Right atrium auricular region (tissue), 2 donors: ENCODE measurements at places on chromosomes 4 and X. TPM values are rescaled to one million over a fixed set of nuclear protein-coding genes. Genes with fewer than 3 reads are reported as not detected.
A peak's percentile ranks its signal among the peaks of the same experiment; 100 is the strongest.

GRCh38 chrX:13440176-13440575 is 120.3 kb upstream of the ATXN3L start:
- H3K4me3 ChIP-seq: no peak overlapping the region
- H3K36me3 ChIP-seq: no peaks in the 10 kb centered on the region
- no peaks in the 10 kb centered on the region for H3K4me1 ChIP-seq
- no peaks in the 10 kb centered on the region for H3K27me3 ChIP-seq

- H3K27ac ChIP-seq: no peak overlapping the region
- no peak overlapping the region for H3K4me3 ChIP-seq
- no peaks in the 10 kb centered on the region for H3K36me3 ChIP-seq
- H3K4me1 ChIP-seq: no peaks in the 10 kb centered on the region
Measured at GRCh38 chr4:17301266-17301665, 210.6 kb downstream of the QDPR start.

- H3K36me3 ChIP-seq: peaks cover 49% of the 10 kb centered on the region
- peak overlapping the region; percentile 53 for H3K4me3 ChIP-seq
- no peaks in the 10 kb centered on the region for H3K4me1 ChIP-seq
- H3K27ac ChIP-seq: peak overlapping the region; percentile 96
Measured at GRCh38 chrX:48598614-48599013, 1.3 kb downstream of the WDR13 start.

DNA sequence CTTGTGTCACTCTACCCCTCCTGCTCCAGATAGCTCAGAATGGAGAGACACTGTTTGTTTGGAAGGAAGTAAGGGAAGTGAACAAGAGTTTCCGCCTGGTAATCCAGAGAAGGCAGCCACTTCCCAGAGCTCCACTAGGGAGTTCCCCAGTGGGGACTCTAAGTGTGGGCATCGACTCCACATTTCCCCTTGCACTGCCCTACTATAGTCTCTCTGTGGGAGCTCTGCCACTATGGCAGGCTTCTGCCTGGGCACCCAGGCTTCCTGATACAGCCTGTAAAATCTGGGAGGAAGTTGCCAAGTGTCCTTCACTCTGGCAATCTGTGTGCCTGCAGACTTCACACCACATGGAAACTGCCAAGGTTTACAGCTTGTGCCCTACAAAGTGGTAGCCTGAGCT is 245.8 kb upstream of the DMD start:
- no peaks in the 10 kb centered on the region for H3K36me3 ChIP-seq
- no peak for DNase-seq
- no peak overlapping the region for H3K27ac ChIP-seq
- H3K4me1 ChIP-seq: no peaks in the 10 kb centered on the region
- no peak overlapping the region for H3K4me3 ChIP-seq
- H3K27me3 ChIP-seq: no peaks in the 10 kb centered on the region

- no peak for DNase-seq
- no peaks in the 10 kb centered on the region for H3K36me3 ChIP-seq
- no peak overlapping the region for H3K27ac ChIP-seq
- no peak overlapping the region for H3K4me3 ChIP-seq
- H3K4me1 ChIP-seq: peaks cover 17% of the 10 kb centered on the region
Measured at GRCh38 chrX:69000877-69001276, 164.4 kb downstream of the PJA1 start.

GRCh38 chr4:159856451-159856850 is 753.6 kb downstream of the RAPGEF2 start:
- no peaks in the 10 kb centered on the region for H3K36me3 ChIP-seq
- no peaks in the 10 kb centered on the region for H3K27me3 ChIP-seq
- no peaks in the 10 kb centered on the region for H3K4me1 ChIP-seq
- H3K27ac ChIP-seq: no peak overlapping the region
- no peak overlapping the region for H3K4me3 ChIP-seq

- no peak overlapping the region for H3K27ac ChIP-seq
- no peaks in the 10 kb centered on the region for H3K27me3 ChIP-seq
- no peaks in the 10 kb centered on the region for H3K36me3 ChIP-seq
- no peaks in the 10 kb centered on the region for H3K4me1 ChIP-seq
- no peak overlapping the region for H3K4me3 ChIP-seq
Measured at GRCh38 chrX:2859197-2859797, 30.6 kb downstream of the GYG2 start.

DNA sequence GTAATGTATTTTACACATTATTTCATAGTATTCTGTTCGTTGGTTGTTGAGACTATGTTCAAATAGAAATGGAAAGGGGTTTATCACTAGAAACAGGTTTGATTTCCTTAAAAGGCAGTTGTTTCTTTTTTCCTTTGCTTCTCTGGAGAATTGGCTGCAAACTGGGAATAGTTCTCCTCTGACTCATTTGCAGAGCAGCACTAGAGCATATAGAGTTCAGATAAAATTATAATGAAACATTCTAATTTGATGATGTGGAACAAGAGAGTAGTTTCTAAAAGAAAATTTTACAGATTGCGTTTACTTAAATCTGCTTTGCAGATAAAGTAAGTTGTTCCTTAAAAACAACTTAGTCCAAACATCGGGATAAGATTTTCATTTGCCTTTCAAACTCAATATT is 29.7 kb downstream of the SYNPO2 start:
- no peaks in the 10 kb centered on the region for H3K36me3 ChIP-seq
- peak overlapping the region; percentile 77 for H3K27ac ChIP-seq
- H3K4me1 ChIP-seq: peaks cover 56% of the 10 kb centered on the region
- DNase-seq: no peak
- H3K4me3 ChIP-seq: no peak overlapping the region

DNA sequence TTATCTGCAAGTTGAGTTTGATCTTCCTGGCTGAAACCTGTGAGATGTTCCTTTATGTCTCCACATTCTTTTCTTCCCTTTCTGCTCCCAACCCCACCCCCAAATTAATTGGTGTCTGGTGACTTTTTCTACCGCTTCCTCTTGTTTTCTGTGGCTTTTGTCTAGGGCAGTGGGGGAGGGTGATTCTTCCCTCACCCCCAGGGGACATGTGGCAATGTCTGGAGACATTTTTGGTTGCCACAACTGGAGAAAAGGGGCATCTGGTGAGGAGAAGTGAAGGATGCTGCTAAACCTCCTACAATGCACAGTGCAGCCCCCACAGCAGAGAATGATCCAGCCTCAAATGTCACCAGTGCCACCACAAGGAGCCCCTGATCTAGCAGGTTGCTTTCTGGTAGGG is 152.9 kb downstream of the NHS start:
- peaks cover 12% of the 10 kb centered on the region for H3K4me1 ChIP-seq
- no peaks in the 10 kb centered on the region for H3K27me3 ChIP-seq
- no peak overlapping the region for H3K27ac ChIP-seq
- no peak overlapping the region for H3K4me3 ChIP-seq

- no peak overlapping the region for H3K27ac ChIP-seq
- peaks cover 5% of the 10 kb centered on the region for H3K4me1 ChIP-seq
- DNase-seq: no peak
- H3K27me3 ChIP-seq: no peaks in the 10 kb centered on the region
- H3K36me3 ChIP-seq: no peaks in the 10 kb centered on the region
Measured at GRCh38 chr4:145623831-145624230, 4.6 kb downstream of the MMAA start.

DNA sequence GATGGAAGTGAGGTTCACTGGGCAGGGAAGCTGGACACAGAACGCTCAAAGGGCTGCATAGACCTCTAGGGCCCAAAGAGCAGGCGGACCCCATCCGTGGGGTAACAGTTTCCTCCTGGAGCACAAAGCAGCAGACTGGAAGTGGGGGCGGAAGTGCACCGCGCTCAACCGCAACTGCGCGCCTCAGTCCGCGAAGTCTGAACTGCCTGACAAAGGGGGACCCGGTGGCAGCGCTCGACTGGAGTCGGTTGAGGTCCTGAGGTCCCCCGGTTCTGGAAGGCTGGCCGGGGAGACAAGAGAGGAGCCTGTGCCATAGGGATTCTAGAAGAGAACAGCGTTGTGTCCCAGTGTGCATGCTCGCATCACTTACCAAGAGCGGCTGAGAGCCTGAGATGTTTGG is 58.5 kb downstream of the ALPK1 start:
- no peak overlapping the region for H3K4me3 ChIP-seq
- no peak for DNase-seq
- no peak overlapping the region for H3K27ac ChIP-seq
- H3K27me3 ChIP-seq: no peaks in the 10 kb centered on the region

GRCh38 chr4:128416921-128417320 is 129.3 kb upstream of the PGRMC2 start:
- H3K27me3 ChIP-seq: no peaks in the 10 kb centered on the region
- no peak for DNase-seq
- H3K4me1 ChIP-seq: no peaks in the 10 kb centered on the region

DNA sequence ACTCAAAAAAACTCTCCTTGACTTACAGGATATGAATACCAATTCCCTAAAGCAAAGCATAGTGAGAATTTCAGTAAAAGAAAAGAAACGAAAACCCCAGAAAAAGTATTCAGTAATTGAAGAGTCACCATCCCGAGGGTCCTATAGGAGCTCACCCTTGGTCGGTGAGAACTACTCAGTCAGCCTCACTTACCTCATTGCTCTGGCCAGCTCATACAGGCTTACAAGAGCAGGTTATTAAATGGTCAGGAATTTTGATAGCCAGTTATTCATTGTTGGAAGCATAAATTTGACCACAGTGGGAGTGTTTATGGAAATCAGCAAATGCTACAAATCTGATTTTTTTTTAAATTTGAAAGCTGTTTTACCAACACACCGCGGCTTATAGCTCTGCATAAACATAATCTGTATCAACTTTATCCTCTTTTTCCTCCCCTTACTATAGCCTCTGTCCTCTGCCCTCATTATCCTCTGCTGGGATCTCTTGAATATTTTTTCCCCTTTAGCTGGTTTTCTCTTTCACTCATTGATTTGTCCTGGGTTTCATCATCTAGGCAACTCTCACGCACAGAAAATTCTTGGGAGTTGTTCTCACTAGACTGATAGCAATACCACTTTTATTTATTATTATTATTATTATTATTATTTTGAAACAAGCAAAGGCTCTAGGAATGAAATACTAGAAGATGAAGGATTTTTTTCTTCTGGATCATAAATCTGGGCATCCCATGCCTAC is 11.0 kb upstream of the CXCL2 start:
- DNase-seq: no peak
- peak overlapping the region; percentile 76 for H3K27ac ChIP-seq
- H3K27me3 ChIP-seq: no peaks in the 10 kb centered on the region
- no peaks in the 10 kb centered on the region for H3K36me3 ChIP-seq
- H3K4me1 ChIP-seq: no peaks in the 10 kb centered on the region

- no peak overlapping the region for H3K4me3 ChIP-seq
- H3K36me3 ChIP-seq: peaks cover 85% of the 10 kb centered on the region
- DNase-seq: no peak
Measured at GRCh38 chr4:94621491-94622080, 136.2 kb upstream of the BMPR1B start.

DNA sequence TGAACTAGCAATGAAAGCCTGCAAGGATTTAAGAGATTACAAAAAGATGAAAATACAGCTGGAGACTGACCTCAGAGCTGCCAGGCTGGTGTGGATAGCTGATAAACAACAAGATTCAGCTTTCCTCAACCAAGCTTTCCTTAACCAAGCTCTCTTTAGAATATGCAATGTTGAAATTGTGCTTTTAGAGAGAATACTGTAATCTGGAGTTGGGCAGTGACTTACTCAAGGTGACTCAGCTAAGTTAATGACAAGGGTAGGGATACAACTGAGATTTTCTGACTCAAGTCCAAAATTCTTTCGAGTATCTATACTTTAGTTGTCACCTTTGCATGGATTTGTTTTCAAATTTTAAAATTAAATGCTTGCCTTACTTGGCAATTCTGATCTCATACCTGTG is 98.0 kb downstream of the AMMECR1 start:
- no peak for DNase-seq
- no peaks in the 10 kb centered on the region for H3K4me1 ChIP-seq
- no peak overlapping the region for H3K4me3 ChIP-seq

- H3K36me3 ChIP-seq: no peaks in the 10 kb centered on the region
- no peak for DNase-seq
- H3K4me3 ChIP-seq: no peak overlapping the region
- H3K27me3 ChIP-seq: no peaks in the 10 kb centered on the region
Measured at GRCh38 chr4:124977045-124977444, 264.5 kb upstream of the ANKRD50 start.

Gene VSIG1
- not detected for total RNA-seq

Gene PPP1R2C
- not detected for total RNA-seq

Gene GAGE2A
- total RNA-seq: not detected

Gene CLTRN
- 0.70 TPM for total RNA-seq

Gene KIT
- total RNA-seq: 2.6 TPM

Gene LINC00632
- total RNA-seq: 91.0 TPM

Gene FAM156B
- total RNA-seq: 11.2 TPM

Gene SMPX
- total RNA-seq: 403 TPM

Gene CABS1
- not detected for total RNA-seq

Gene NLGN3
- total RNA-seq: 0.98 TPM

Gene PPID
- total RNA-seq: 18.0 TPM

Gene TMSB15B
- total RNA-seq: 2.4 TPM
